ENCODE measurements at places on chromosomes 6 and 20.

DNA sequence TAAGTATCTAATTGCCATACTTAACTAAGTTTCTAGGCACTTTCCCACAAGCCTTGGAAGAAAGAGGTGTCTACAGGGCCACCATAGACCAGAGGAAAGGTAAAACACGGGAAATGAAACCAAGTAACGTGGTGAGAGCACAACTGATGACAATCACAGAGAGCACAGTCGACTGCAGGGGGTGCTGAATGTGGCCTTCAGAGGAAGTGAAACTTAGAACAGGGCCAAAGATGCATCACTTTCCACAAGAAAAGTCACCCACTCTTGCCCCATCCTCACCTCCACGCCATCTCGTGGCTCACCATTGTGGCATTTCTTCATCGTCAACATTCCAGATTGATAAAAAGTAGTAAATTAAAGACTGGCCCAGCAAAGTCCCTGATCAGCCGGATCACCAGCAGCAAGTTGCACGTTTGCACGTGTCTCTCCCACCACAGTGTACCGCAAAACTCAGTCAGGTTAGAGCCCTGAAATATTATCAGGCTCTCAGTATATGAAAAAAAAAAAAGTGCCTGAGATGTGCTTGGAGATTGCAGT, 31.4 kb downstream of the HIVEP2 start:
- no peak for DNase-seq

- no peak for DNase-seq
Observed at GRCh38 chr20:20289331-20289730, 78.6 kb upstream of the INSM1 start.

DNA sequence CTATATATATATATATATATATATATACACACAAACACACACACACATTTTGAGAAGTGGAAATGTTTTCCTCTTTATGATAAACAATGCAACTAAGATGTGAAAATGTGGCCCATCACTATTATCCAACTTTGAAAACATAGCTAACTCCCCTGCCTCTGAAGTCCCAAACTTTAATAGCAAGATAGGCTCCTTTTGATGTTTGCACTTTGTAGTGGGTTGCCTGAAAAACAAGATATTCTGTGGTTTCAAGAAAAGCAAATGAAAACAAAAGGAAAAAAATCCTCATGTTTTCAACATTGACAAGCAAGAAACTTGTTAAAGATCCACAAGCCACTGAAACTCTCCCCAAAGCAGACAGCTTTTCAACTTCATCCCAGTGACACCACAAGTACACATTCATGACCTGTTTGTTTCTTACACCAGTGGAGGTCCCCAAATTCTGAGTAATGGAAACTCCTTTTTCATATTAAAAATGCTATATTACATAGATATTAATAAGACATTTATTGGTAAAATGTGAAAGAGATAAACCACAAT, 90.0 kb downstream of the IPCEF1 start:
- no peak for DNase-seq

DNA sequence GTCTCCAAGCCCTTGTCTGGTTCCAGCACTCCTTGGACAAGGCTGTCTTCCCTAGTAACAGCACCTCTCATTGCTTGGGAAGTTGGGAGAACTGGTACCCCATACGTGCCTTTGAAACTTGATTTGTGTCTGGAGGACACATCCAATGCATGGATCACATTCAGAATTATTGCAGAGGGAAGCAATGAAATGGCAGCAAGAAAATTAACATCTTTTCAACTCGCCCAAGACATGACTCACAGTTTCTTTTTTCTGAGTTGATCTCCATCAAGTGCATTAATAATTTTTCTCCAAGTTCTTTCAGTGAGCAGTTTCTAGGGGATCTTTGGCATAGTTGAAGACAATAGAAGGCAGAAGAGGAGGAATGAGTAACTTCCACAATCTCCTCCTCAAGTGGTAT, 22.3 kb upstream of the PI3 start:
- no peak for DNase-seq

- peak; percentile 73 for DNase-seq
Observed at GRCh38 chr20:49345524-49345923, 67.7 kb upstream of the ZNFX1 start.

DNA sequence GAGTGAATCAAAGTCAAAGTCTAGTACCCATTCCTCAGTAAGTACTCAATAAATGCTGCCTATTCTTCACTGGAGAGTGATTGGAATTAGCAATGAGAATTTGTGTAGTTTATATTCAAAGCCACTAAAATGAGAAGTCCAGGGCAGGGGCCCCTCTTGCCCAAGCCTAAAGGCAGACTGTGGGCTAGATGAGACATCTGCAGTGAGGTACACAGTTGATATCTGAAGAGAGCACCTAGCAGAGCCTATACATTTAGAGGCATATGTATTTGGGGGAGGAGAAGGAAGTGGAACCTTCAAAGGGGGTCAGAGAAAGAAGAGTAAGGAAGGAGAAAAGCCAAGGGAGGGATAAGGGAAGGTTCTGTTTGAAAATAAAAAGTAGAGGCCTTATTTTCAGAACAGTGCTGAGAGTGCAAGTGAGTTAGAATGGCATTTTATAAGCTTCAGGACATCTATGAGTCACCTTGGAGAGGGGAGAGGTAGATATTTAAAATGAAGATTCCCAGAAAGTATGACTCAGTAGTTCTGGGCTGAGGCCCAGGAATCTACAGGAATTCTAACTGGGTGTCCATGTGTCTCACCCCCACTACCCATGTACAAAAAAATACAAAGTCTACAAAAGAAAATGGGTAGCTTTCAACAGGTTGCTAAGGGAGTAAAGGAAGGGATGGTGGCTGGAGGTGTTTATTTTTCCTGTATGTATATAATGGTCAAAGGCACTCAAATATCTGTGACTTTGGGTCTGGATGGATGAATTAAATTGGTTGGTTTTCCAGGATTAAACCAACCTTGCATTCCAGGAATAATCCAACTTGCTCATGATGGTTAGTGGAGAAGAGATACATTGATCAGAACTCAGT, 135.1 kb downstream of the ZFP64 start:
- DNase-seq = no peak

GRCh38 chr6:157937916-157938315, 43.7 kb upstream of the SYNJ2 start:
- no peak for DNase-seq

- no peak for DNase-seq
Observed at GRCh38 chr6:51384736-51385135, 566.1 kb downstream of the TFAP2B start.

- no peak for DNase-seq
Observed at GRCh38 chr6:80254716-80255115, 148.2 kb downstream of the BCKDHB start.

- DNase-seq = no peak
Observed at GRCh38 chr20:6038256-6038655, 15.6 kb downstream of the LRRN4 start.

GRCh38 chr20:32036716-32037485, 15.1 kb upstream of the HCK start:
- DNase-seq = no peak

GRCh38 chr6:131929264-131929663, 21.9 kb downstream of the CCN2 start:
- no peak for DNase-seq

DNA sequence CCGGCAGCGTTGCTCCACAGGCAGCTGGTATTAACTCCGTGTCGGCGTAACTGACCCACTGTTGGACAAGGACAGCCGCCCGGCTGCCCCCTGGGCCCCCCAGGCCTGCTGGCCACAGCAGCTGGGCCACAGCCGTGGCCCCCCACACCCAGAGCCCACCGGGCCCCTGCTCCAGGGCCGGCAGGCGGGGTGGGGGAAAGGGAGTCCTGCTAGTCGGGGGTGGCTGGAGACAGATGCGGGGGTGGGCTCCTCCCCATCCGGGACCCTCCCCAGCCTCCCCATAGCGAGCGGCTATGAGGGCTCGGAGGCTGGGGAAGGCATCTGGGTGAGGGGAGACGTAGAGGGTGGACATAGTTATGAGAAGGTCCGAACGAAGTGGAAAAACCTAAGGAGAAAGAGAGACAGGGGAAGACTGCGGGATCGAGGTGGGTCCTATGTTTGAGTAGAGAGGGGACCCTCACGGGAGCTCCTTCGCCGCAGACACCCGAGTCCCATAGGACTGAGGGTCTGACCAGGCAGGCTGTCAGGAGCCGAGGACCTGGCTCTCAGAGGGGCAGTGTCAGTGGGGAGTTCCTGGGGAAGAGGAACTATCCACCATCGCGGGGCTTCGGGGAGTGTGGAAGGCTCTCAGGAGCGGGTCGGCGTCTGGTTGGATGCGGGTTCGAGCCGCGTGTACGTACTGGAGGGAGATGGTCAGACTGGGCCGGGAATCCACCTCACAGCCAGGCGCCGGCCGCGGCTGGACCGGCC, 511 bp downstream of the VARS1 start:
- no peak for DNase-seq

DNA sequence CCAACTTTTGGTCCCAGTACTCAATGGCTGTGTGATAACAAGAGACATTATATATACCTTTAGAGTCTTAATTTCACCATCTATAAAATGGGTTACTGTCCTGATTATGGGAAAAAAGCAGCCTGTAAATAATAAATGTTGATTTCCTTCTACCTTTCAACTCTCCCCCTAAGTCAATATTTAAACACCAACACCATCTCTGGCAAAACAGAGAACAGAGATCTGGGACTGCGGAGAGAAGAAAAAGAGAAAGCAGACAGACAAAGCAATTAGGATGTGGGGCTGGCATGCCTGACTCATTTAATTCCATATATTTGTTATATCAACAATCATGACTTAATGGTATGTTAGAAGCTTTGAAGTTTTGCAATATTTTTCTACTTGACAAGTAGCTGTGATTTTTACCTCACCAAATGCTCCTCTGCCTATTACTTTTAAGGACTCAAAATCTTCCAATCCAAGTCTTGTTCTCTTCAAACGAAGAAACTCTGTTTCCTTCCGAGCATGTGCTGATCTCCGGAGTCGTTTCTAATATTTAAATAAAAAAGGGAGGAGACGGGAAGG, 23.3 kb downstream of the STK38 start:
- DNase-seq = no peak

- DNase-seq = no peak
Observed at GRCh38 chr6:45300736-45301135, 27.4 kb upstream of the RUNX2 start.

- no peak for DNase-seq
Observed at GRCh38 chr6:38783443-38784228, 68.5 kb downstream of the DNAH8 start.

DNA sequence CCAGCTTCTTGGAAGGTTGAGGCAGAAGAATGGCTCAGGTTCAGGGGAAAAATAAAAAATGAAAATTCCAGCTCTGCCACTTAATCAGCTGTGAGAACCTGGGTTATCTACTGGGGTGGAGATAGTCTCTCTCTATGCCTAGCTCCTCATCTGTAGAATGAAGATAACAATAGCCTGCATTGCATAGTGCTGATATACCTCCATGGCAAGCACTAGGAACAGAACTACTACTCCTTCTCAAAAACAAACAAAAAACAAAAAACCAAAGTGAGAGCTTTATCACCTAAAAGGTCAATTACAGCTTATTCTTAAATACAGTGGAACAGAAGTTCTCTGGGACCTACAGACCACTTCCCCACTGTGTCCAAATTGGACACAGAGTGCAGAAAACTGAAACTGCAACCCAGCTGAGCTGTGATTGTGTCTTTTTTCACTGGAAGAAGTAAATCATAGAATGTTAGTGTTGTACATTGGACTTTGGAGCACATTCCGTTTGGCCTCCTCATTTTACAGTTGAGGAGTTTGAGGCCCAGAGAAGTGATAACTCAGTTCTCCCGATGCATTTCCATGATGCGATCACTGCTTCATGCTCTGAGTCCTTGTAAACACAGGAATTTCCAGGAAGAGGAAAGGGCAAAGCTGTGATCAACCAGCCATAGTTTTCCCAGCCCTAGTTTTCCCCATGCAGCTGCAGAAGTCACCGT, 23.3 kb downstream of the MTFR2 start:
- DNase-seq = no peak

DNA sequence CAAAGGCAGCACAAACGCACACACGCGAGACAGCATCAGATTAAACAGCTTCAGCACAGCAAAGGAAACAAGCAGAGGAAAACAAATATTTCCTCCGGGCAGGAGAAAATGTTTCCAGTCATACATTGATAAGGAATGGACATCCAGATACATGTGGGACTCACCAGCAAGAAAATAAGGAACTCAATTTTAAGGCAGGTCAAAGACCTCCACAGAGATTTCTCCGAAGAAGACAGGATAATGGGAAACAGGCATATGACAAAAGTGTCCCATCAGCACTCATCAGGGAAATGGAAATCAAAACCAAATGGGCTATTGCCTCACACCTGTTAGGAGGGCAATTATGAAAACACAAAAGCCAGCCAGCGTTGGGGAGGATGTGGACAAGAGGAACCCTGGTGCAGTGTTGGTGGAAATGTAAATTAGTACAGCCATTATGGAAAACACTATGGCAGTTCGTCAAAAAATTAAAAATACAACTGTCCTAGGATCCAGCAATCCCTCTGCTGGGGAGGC, 9.7 kb upstream of the SLCO4A1 start:
- no peak for DNase-seq

DNA sequence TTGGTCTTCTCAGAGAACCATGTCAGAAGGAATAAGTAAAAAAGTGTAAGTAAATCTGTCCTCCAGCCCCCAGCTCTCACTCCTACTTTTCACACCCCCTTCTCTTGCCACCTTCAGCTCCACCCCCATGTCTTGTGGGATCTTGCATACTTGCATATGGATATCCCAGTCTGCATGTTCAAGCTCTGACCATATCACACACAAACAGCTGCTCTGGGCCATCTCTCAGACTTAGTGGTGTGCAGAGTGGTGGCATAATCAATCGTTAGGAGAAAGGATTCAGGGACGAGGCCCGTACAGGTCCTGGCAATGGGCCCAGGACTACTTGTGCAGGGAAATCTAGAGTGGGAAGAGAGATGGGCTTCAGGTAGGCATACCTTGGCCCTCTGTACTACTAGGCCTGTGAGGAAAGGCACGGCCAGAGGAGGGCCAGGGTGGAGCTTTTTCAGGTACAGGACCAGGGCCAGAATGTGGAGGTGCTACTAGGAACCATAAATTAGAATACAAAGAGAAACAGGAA, 112.0 kb upstream of the SGK1 start:
- no peak for DNase-seq

- DNase-seq = no peak
Observed at GRCh38 chr6:33838983-33839382, 35.2 kb upstream of the MLN start.

DNA sequence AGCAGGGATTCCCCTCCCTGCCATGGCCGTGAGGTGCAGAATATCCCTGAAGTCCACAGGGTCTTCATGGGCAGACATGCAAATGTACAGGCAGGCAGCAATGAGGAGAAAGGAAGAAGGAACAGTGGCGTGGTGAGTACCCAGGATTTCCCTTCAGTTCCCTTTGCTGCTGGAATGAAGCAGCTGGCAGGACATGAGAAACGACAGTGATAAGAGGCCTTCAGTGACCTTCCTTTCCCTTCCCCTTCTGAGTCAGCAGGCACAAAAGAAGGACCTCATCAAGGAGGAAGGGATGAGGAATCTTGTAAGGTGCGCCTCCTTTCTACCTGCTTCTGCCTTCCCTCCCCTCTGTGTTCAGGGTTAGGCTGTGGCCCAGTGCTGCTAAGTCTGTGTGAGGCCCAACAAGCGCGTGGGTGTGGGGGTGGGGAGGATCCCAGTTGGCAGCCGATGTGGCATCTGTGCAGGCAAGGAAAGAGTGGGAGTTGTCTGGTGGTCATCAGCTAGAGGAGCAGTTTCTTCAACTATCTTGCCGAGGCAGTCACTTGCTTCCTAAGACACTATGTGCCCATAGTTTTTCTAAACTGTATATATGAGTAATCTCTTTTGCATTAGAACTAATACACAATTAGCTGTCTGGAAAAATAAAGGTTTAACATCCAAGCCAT, 29.5 kb upstream of the FBXO9 start:
- no peak for DNase-seq

GRCh38 chr20:54713727-54714126, 238.3 kb downstream of the DOK5 start:
- DNase-seq = no peak

- DNase-seq = no peak
Observed at GRCh38 chr6:158219228-158219627, 51.1 kb downstream of the GTF2H5 start.

Measured in NCI-H1694 (cell line).